ENCODE measurements at places on chromosomes 7 and 10.

GRCh38 chr7:19117870-19118608, 603 bp upstream of the TWIST1 start:
- DNase-seq, result no peak

DNA sequence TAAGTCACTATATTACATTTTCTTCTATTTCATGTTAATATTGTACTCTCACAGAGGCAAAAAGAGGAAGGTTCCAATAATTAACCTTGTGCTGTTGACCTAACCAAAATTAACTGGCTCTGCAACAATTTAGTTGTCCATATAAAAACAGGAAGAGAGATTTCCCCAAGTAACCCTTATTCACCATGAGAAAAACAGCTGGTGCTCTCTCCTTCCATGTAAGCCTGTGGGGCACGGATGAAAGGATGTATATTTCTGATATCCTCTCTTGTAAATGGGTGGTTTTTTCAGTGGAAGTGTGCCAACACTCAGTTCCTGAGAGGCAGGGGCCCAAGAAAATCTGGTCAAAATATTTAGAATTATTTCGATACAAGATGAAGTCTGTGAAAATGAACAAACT, 358.1 kb downstream of the CRPPA start:
- peak; percentile 13 for DNase-seq

GRCh38 chr7:34672430-34672829, 14.4 kb downstream of the NPSR1 start:
- DNase-seq, result no peak

DNA sequence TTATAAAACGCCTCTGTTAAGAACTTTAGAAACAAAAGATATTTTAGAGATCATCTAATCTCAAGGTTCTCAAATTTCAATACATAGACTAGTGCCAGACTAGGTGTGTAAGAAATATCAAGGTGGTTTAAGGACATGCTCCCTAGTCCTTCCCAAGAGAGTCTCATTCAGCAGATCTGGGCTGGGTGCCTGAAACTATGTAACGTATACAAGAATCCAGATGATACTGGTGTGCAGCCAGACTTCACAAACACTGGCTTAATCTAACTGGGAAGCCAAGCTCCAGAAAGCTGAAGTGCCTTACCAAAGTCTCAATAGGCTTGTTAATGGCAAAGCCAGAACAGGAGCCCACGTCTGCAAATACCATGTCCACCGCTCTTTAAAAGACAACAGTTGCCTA, 105.0 kb upstream of the AMPH start:
- no peak for DNase-seq

- DNase-seq, result peak; percentile 20
Measured at GRCh38 chr10:9289811-9290210, 1235.3 kb downstream of the GATA3 start.

DNA sequence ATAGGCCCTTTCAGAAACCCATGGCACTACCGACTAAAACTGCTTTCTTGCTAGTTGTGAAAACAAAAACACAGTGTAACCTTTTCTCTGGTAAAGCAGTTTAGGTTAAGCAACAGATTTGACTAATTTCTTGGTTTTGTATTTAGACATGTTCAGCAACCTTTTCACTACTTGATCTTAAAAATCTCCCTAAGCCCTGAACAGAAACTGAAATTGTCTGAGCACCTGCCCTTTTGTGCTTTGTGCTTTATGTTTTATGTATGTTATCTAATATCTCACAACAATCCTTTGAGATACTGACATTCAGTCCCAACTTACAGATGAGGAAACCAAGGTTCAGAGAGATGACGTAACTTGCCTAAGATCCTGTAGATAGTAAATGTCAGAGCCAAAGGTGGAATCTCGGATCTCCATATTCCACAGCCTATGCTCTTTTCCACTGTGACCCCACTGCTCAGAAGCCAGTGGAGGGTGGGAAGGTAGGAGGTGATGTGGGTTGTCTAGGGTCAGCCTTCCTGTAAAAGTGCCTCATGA, 146.6 kb downstream of the LCOR start:
- no peak for DNase-seq

DNA sequence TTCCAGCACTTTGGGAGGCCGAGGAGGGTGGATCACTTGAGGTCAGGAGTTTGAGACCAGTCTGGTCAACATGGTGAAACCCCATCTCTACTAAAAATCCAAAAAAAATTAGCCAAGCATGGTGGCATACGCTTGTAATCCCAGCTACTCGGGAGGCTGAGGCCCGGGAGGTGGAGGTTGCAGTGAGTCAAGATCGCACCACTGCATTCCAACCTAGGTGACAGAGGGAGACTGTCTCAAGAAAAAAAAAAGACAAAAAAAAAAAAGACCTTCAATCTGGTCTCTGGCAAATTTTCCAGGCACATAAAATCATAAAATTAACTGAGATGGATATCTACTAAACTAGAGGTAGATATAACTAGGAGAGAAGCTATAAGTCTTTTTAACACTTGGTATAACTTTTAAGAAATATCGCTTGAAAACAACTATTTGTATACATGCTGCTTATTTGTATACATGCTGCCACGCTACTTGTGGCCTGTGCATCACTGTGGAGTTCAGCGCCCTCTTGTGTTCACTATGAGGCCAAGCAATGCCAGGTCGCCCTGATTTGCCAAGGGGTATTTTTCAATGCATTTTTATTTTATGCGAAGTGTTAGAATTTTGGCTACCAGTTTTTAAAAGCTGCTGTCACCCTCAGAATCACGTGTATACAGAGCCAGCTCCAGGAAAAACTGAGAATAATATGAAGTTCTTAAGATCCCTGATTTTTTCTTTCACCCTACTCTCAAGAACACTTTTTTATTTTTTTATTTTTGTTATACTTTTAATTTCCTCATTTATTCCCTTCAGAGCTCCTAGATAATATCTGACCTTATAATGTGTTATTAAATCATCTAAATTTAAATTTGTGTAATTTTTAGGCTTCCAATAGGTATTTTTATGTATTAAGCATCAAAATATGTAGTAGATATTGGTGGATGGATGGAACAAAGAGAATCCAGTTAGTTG, 26.7 kb downstream of the CYCS start:
- peak; percentile 89 for DNase-seq

- DNase-seq, result peak; percentile 38
Measured at GRCh38 chr10:104233817-104234216, 1.7 kb upstream of the CFAP43 start.

DNA sequence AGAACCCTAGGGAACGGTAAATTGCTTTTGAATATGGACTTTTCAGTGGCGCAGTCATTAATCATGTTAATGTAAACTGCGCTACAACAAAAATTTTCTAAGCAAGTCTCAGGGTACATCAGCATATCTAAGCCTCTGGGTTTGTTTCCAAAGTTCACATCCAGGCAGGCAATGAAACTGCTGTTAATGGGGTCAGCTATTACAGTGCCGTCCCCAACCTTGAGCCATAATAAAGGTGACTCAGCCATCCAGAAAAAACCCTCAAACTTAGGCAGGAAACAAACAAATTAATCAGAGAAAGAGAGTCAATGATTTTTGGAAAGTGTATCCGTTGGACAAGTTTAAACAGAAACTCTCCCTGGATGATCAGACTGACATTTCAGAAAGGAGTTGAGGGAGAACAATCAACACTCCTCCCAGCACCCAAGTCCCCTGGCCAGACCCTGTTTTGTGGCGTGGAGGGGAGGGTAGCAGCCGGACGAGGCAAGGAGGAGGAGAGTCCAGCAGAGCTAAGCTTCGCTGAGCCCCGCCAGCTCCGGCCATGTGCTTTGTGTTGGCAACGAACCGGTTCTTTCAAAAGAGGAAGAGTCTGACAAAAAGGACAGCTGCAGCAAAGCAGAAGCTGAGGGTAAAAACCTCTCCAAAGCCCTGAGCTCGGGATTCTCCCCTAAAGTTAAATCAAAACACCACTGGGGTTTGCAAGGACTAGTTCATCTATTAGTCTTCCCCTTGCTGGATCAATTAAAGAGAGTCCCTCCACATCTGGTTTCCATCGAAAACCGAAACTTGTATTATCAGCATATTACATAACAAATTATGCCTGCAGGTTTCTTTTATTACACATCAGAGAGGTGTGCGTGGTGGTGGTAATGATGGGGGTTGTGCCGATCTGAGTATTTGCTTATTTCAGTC, 3.6 kb downstream of the FAM53B start:
- peak; percentile 67 for DNase-seq

- DNase-seq, result no peak
Measured at GRCh38 chr10:123928427-123928826, 36.8 kb upstream of the CPXM2 start.

DNA sequence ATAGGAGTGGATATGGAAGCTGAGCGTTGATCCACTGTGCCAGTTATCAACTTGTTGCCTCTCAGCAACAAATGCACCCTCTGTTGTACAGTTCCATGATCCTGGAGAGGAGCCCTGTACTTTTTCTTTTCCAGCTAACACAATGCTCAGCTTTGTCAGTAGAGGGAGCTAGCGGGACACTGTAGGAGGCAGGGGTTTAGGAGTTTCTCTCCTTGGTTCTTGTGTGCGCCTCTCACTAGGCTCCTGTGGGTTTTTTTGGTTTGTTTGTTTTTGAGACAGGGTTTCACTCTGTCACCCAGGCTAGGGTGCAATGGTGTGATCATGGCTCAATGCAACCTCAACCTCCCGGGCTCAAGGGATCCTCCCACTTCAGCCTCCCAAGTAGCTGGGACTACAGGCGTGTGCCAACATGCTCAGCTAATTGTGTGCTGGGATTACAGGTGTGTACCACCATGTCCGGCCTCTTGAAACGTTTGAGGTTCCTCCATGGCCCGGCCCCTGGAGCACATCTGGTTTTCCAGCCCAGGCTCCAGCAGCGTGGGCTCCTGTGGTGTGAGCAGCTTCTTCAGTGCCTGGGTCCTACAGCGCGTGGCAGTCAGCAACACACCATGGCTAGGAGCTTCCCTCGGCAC, 12.0 kb upstream of the MARVELD1 start:
- DNase-seq, result peak; percentile 93

GRCh38 chr10:96230527-96230926, 40.8 kb downstream of the BLNK start:
- DNase-seq, result no peak

- DNase-seq, result no peak
Measured at GRCh38 chr10:85477979-85478378, 888.6 kb downstream of the GRID1 start.

DNA sequence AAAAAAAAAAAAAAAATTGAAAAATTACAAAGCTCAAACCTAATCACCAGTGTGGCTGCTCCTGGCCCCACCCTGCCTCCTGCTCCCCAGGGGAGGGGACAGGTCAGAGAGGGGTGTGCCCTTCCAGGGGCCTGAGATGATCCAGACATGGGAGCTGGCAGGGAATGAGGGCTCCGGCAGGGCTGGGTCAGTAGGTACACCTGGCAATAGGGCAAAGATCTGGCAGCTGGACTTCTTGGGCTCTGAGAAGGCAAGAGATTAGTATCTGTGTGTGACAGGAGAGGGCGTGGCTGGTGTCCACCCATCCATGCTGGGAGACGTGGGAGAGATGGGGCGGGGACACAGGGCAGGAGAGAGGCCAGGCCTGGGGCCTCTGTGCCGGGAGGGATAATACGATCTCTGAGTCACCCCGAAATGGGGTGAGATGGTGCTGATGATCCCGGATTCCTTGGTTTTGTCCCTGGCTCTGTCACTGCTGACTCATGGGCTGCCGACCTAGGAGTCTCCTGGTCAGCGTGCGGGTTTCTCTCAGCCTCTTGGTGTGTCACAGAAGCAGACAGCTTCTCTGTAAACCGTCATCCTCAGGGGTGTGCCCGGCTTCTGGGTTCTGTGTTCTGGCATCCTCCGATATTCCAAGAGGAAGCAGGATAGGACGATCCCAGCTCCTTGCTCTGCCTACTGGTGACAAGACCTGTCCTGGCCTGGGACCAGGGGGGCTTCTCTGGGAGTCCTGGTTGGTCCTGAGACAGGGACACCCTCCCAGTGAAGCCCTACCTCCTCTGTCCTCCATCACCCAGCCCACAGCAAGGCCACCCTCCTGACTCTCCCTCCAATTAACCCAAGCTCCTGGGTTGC, 8.2 kb upstream of the CLDN4 start:
- DNase-seq, result peak; percentile 75

- peak; percentile 91 for DNase-seq
Measured at GRCh38 chr7:604001-604883, 84.6 kb upstream of the PDGFA start.

GRCh38 chr7:36283181-36283580, 106.5 kb upstream of the ANLN start:
- DNase-seq, result no peak

DNA sequence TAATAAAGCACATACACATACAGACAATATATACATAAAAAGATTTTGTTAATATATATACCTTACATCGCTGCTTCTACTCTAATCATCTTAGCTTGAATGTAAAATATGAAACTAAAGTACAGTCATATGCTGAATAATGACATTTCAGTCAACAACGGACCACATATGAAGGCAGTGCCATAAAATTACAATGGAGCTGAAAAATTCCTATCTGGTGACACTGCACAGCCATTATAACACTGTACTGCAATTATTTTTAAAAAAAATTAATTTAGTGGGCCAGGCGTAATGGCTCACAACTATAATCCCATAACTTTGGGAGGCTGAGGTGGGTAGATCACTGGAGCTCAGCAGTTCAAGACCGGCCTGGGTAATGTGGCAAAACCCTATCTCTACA, 122.3 kb downstream of the JMJD1C start:
- DNase-seq, result no peak

GRCh38 chr7:55521917-55522902, 50.1 kb downstream of the VOPP1 start:
- no peak for DNase-seq

GRCh38 chr7:152341039-152341913, 94.5 kb downstream of the KMT2C start:
- DNase-seq, result peak; percentile 70

GRCh38 chr10:105598207-105598606, 957.1 kb downstream of the SORCS3 start:
- DNase-seq, result no peak

DNA sequence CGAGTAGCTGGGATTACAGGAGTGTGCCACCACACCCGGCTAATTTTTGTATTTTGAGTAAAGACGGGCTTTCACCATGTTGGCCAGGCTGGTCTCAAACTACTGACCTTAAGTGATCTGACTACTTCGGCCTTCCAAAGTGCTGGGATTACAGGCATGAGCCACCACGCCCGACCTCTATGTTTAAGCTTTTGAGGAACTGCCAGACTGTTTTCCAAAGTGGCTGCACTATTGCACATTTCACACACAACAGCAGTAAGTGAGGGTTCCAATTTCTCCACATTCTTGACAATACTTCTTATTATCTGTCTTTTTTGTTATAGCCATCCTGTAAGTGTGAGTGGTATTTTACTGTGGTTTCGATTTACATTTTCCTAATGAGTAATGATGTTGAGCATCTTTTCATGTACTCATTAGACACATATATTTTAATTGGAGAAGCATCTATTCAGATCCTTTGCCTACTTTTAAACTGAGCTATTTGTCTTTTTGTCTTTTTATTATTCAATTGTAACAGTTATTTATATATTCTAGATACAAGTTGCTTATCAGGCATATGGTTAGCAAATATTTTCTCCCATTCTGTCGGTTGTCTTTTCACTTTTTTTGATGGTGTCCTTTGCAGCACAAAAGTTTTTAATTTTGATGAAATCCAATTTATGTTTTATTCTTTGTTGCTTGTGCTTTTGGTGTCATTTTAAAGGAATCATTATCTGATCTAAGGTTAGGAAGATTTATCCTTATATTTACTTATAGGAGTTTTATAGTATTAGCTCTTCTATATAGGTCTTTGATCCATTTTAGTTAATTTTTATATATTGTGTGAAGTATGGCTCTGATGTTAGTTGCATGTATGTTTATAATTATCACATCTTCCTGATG, 12.8 kb upstream of the IRF5 start:
- DNase-seq, result no peak

Measured in hematopoietic multipotent progenitor cell treated with erythropoietin and hydrocortisone succinate and interleukin-3 and kit ligand, for 6 days (in vitro differentiated cells).